ENCODE measurements at places on chromosomes 4 and X.

GRCh38 chrX:80174925-80175574 is 160.5 kb downstream of the TBX22 start:
- no peak for DNase-seq

DNA sequence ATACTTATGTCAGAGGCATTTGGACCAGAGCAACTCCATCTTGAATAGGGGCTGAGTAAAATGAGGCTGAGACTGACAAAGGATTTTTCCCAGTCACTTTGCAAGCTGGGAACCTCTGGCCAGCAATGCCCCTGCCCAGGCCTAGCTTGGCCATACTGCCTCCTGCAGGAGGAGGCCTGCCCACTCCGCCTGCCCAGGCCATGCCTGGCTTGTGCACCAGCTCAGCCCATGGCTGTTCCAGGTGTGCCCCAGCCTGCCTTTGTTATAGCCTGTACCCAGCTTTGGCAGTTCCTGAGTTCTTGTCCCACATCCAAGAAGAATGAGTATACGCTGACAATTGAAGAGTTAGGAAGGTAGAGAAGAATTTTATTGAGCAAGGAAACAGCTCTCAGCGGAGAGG is 176.1 kb downstream of the AASDH start:
- DNase-seq, result no peak

- DNase-seq, result no peak
These were observed 931 bp downstream of the DDX60 start for GRCh38 chr4:168317621-168318020.

DNA sequence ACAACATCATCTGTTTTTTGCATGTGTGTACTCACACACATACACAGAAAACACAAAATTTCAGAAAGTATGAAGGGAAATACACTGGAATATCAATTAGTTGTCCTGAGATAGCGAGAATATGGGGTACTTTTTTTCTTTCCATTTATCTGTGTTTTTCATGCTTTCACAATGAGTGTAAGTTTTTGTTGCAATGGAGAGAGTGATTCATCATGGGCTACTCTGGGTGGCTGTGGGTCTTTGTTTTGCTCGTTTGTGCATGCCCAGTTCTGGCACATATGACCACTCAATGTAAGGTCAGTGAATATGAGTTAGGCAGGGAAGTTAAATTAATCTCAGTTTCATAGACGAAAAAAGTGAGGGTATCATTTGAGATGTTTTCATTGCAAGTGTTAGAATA is 26.9 kb downstream of the XK start:
- DNase-seq, result no peak

DNA sequence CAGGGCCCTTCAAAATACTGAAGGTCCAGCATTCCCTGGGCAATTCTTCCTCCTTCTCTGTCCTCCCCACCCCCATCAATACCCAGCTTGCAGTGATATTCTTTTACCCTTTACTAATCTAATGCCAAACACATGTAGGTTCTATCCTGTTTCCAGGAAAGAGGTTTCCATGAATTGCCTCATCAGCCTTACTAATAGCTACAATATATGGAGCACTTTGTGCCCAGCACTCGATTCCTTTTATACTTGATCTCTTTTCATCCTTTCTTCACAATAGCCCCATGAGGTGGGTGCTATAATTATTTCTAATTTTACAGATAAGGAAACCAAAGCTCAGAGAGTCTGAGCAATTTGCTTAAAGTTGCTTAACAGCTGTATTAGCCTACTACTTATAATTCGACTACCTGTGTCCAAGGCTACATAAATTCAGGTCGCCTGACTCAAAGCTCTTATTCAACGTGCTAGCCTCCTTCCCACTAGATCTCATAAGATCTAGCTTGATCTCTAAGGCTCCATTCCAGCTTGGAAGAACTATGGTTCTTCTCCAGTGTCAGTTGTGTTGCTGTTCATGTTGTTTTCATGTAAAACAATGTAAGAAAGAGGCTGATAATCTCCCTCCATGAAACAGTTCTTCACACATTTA is 229.6 kb upstream of the PGRMC2 start:
- no peak for DNase-seq

- no peak for DNase-seq
These were observed 21.7 kb upstream of the SPP1 start for GRCh38 chr4:87953826-87954225.

DNA sequence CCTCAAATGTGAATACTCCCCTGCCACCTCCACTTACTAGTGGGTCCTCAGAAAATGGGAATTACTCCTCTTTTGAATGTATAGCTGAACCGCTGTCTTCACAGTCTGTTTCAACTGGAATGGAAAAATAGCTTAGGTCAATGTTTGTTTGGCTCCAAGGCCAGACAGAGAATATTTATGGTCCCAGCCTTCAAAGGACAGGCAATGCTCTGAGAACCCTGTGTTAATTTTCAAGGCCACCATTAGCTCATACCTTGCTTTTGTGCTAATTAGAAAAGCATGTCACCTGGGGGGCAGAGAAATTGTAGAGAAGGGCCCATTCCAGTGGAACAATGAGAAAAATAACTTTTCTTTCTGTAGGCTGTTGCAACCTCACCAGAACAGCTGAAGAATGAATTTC is 4.6 kb upstream of the MORF4L2 start:
- DNase-seq, result no peak

DNA sequence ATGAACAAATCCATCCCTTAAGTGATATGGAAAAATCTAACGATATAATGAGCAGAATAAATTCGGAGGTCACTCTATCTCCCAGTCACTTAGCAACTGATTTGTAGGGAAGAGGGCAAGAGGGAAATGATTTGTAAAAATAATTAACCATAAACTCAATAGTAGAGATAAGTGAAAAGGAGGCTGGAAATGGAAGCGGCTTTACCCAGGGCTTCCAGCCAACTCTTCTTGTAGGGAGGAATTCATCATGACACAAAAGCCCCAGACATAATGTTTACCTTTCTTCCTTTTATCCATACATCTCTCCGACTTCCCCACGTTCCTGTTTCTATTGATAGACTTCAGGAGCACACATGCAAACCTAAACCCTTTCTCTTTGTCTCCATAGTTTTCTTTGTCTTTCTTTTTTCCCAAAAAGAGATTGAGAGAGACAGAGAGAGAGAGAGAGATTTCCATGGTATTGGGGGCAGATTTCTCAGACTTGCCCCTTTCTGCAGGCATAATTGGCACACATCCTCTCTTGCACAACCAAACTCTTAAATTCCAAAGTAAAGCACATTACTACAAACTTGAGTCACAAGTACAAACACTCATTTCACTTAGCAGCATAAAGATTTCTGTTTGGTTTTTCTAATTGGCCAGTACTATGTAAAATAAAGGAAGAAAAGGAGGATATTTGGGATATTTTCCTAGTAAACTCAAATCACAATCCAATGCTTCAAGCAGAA is 140.9 kb downstream of the MAPK10 start:
- DNase-seq, result no peak

GRCh38 chr4:80226094-80226493 is 28.8 kb downstream of the PRDM8 start:
- DNase-seq, result no peak

- DNase-seq, result no peak
These were observed 169.5 kb downstream of the GLRA2 start for GRCh38 chrX:14698790-14699189.

DNA sequence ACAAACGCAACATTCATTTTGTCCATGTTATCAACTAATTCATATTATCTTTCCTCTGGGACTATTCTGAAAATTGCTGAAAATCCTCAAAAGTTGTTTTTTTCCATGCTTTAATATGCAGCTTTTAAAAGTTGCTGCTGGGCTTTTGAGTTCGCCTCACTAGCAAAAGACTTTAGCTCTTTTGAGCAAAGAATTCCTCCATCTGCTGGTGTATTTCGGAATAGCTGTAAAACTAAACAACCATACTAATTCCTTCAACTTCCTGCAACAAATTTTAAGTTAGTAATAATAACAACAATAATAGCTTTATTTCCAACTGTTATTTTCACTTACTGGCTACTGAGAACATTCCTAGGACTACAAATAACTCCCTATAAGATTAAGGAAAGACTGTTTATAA is 124.5 kb upstream of the PLAC1 start:
- DNase-seq, result no peak

DNA sequence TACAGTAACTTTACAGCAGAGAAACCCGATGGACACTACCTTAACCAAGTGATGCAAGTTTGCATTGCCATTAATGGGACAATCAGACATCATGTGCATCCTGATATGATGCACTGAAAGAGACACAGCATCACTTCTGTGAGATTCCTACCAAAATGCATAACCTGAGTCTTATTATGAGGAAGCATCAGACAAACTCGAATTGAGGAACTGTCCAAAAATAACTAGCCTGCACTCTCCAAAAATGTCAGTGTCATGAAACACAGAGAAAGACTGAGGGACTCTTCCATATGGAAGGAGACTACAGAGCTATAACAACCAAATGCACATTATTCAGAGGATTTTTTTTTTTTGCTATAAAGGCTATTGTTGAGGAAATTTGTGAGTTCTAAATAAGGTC is 66.6 kb upstream of the IQSEC2 start:
- DNase-seq, result no peak

DNA sequence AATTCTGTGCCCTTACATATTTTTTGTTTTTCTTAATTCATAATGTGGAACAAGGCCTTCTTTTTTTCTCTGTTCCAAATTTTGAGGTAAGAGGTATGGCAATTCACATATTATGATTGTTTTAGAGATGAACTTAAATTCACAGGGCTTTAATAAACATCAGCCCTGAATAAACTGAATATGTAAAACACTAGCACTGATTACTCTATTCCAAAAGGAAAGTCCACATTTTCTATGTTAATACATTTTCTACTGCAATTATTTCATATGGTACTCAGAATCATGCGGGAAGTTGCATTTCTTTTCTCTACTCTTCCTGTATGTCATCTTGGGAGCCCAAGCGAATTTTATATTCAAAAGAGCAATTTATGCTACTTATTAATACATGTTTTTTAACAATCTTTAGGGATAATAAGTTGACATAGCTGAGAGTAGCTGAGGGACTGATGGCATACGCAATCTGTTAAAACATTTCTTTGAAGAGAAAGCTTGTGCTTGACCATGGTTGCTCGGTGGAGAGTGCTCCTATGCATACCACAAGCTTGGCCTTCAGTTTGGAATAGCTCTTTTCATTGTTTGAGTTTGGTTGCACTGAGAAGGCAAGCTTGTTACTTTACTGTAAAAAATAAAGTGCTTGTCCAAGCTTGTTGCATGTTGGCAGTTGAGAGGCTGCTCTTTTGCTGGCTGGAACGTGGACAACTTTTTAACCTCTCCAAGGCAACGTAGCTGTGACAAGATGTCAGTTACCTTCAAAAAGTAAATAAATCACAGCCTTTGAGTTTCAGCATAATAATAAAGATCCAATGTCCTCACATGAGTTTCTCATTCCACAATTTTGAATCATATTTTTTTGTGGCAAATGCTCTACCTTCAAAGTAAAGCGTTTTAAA is 196.3 kb upstream of the SPRY1 start:
- DNase-seq, result no peak

GRCh38 chr4:139666735-139667281 is 1.2 kb downstream of the MGST2 start:
- no peak for DNase-seq

- DNase-seq, result no peak
These were observed 72.5 kb downstream of the EVC start for GRCh38 chr4:5783486-5783885.

DNA sequence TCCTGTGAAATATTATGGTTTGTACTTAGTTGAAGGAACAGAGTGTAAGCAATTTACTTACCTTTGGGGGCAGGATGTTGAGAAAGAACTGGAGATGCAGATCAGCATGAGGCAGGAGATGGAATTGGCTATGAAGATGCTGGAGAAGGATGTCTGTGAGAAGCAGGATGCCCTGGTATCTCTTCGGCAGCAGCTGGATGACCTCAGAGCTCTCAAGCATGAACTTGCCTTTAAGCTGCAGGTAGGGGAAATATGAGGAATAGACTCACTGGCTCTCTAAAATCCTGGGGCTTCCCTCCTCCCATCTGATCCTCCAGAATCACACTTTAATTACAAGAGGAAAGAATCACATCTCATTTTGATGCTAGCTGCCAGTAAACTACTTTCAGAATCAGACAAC is 51.0 kb downstream of the GRSF1 start:
- DNase-seq, result no peak

DNA sequence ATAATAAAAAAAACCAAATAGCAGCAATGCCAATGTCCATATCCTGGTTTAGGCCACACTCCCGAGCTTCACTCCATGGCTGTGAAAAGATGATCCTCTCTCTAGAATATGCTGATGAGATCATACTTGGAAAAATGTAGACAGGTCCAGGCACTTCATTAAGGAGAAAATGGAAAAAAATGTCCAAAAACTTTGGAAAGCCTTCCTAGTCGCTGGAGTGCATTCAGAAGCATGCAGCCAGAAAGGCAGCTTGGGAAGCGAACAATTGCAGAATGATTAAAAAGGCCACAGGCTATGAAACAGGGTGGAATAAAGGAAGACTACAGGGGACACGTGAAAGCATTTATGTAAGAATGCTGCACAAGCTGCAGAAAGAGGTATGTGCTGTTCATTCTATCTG is 165.6 kb upstream of the HCCS start:
- DNase-seq, result no peak

GRCh38 chr4:101696276-101697010 is 94.1 kb upstream of the BANK1 start:
- no peak for DNase-seq

GRCh38 chr4:148998719-148999118 is 556.5 kb upstream of the NR3C2 start:
- no peak for DNase-seq

DNA sequence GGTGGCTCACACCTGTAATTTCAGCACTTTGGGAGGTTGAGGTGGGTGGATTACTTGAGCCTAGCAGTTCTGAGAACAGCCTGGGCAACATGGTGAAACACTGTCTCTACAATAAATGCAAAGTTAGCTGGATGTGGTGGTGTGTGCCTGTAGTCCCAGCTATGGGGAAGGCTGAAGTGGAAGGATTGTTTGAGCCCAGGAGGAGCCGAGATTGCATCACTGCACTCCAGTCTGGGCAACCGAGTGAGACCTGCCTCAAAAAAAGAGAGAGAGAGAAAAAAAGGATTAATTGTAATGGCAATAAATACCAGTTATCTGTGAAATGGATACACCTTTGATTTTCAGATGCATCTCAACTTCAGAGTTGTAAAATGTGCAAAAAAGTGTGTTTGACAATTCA is 58.8 kb downstream of the SPRY1 start:
- DNase-seq, result no peak

- no peak for DNase-seq
These were observed 67.9 kb downstream of the FAM47C start for GRCh38 chrX:37075892-37076595.

DNA sequence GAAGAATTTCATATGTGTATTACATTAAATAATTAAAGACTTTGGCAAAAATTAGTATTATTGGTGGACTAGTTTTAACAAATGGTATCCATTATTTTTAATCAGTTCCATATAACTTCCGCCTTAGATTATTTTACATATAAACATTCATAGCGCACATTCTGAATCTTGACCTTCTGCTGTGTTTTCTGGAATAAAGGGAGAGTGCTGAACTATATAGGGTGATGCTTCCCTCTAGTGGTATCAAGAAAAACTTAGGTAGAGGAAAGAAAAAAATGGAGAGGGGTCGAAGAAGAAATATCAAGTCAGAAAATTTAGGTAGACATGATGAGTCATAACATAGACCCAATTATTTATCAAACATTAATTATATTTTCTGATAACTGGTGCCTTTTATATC is 155.6 kb upstream of the PACRGL start:
- no peak for DNase-seq

- no peak for DNase-seq
These were observed 41.0 kb downstream of the MAP7D3 start for GRCh38 chrX:136210243-136210642.

All from stimulated activated CD4-positive, alpha-beta T cell treated with anti-CD3 and anti-CD28 coated beads, TNF-alpha, amount 100 ng/mL, for 24 hours (primary cell).